HCT116 (cell line): ENCODE measurements at places on chromosomes 3 and 15. TPM values are rescaled to one million over a fixed set of nuclear protein-coding genes. Genes with fewer than 3 reads are reported as not detected.

GRCh38 chr3:32246079-32246675 is 7.7 kb downstream of the CMTM8 start:
- DNase-seq, result no peak
- no peak overlapping the region for H3K4me3 ChIP-seq
- peaks cover 50% of the 10 kb centered on the region for H3K4me1 ChIP-seq
- H3K36me3 ChIP-seq, result peaks cover 3% of the 10 kb centered on the region; the same call in 1 of the 2 replicates
- H3K27me3 ChIP-seq, result no peaks in the 10 kb centered on the region

The GOLGA8N gene
- total RNA-seq, result 2.4 TPM

The FRMD5 gene
- total RNA-seq, result 27.2 TPM

- H3K27me3 ChIP-seq, result no peaks in the 10 kb centered on the region
- H3K27ac ChIP-seq, result no peak overlapping the region
- no peaks in the 10 kb centered on the region for H3K36me3 ChIP-seq
- DNase-seq, result no peak
- H3K4me3 ChIP-seq, result no peak overlapping the region
- H3K4me1 ChIP-seq, result no peaks in the 10 kb centered on the region
Measured at GRCh38 chr3:80983753-80984152, 777.7 kb downstream of the GBE1 start.

GRCh38 chr3:4734454-4734853 is 241.3 kb downstream of the ITPR1 start:
- H3K27me3 ChIP-seq, result peaks cover 12% of the 10 kb centered on the region; the same call in 1 of the 2 replicates
- DNase-seq, result no peak
- no peak overlapping the region for H3K27ac ChIP-seq
- peaks cover 13% of the 10 kb centered on the region for H3K4me1 ChIP-seq

GRCh38 chr3:102176333-102177050 is 258.3 kb upstream of the ZPLD1 start:
- H3K4me3 ChIP-seq, result no peak overlapping the region
- no peaks in the 10 kb centered on the region for H3K36me3 ChIP-seq
- no peak for DNase-seq
- no peak overlapping the region for H3K27ac ChIP-seq
- H3K4me1 ChIP-seq, result no peaks in the 10 kb centered on the region

- no peak overlapping the region for H3K27ac ChIP-seq
- no peak overlapping the region for H3K4me3 ChIP-seq
- no peaks in the 10 kb centered on the region for H3K4me1 ChIP-seq
- H3K27me3 ChIP-seq, result no peaks in the 10 kb centered on the region
Measured at GRCh38 chr3:112143251-112143650, 10.2 kb upstream of the GCSAM start.
